ENCODE measurements at places on chromosomes 6 and 20.
A peak's percentile ranks its signal among the peaks of the same experiment; 100 is the strongest.

DNA sequence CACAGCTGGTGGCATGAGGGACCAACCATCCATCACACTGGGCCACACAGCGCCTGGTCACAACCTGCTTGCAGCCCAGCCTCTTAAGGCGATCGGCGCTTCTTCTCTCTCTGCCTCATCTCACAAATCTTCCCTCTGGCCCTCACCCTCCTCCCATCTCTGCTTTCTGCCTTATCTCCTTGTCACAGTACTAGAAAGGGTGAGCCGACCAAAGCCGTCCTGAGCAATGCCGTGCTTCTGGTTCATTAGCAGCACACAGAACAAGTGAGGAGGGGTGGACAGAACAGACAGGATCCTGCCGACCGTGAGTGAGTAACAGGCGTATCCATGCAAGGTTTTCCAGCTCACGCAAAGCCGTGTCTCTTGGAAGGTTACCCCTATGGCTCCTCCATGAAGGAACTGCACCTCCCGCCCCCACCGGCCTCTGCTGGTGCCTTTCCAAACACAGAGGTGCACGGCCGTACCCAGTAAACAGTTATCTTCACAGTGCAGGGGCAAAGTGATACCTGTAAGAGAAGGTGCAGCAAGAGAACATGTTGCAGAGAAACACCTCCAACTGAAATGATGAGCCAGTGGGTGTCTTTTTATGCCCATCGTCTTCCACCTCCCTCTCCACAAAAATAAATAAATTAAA lies 331.7 kb downstream of the FARS2 start:
- DNase-seq, result no peak

DNA sequence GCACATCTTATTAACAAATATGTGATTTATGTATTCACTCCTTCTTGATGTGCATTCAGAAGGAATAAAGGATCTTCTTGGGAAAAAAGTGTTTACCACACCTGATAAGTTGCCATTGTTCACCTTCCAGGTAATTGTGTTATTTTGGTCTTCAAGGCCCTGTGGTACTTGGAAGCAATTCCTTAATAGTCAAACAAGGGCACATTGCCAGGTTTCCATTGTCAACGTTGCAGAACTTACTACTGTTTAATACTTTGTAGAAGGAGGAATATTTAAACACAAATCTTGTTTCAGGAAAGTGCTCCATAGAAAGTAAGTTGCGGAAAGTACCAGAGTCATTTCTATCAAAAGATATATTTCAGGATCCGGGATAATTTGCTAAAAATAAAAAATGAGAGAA lies 129.5 kb upstream of the SGK1 start:
- DNase-seq, result peak; percentile 77

- DNase-seq, result no peak
Observed at GRCh38 chr20:38940644-38941043, 14.4 kb downstream of the FAM83D start.

- DNase-seq, result no peak
Observed at GRCh38 chr6:98486057-98486456, 348.3 kb upstream of the POU3F2 start.

DNA sequence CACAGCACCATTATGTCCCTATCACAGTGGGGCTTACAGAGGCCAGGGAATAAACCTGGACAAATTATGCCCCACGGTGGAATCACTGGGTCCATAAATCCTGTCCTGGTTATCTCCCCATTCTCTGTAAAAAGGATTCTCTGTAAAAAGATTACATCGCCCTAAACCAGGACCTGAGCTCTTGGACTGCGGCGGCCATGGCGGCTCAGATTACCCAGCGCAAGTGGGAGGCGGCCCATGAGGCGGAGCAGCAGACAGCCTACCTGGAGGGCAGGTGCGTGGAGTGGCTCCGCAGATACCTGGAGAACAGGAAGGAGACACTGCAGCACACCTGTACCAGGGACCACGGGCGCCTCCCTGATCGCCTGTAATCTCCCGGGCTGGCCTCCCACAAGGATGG lies 8.4 kb upstream of the HLA-A start:
- DNase-seq, result no peak

GRCh38 chr6:37137201-37138090 lies 32.5 kb upstream of the PIM1 start:
- peak; percentile 95 for DNase-seq
